ENCODE measurements at places on chromosomes 4 and X. TPM values are rescaled to one million over a fixed set of nuclear protein-coding genes. Genes with fewer than 3 reads are reported as not detected.

DNA sequence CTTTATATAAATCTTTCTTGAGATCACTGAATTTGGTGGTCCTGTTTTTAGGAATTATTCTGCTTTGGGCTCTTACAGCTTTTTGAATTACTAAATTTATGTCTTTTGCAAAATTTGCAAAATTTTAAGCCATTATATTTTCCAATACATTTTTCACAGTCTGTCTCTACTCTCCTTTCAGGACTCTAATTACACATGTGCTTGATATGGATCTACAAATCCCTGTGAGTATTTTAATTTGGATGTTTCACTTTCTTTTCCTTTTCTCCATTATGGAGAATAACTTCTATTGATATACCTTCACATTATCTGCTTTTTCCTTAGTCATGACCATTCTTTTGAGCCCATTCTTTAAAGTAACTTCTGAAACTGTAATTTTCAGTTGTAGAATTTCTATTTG is 315.4 kb downstream of the DCAF12L2 start:
- no peak for DNase-seq

GRCh38 chr4:76106442-76106841 is 31.9 kb downstream of the ART3 start:
- DNase-seq, result no peak

DNA sequence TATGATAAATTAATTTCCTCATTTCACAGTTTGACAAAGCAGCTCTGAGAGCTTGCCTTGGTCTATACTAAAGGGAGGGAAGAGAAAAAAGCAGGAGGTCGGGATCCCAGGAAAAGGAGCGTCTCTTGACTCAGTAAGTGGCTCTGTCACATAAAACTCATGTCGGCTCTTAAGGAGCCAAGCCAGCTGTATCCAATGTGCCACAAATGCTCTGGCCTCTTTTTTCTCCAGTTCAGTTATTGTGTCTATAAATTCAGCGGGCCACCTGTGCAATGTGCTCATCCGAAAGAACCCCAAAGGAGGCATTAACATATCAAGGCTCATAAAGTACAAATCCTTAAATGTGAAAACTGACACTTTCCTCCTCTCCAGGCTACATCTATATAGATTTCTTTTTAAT is 337.7 kb upstream of the FAM241A start:
- DNase-seq, result no peak

- no peak for DNase-seq
These were observed 106.4 kb upstream of the FTHL17 start for GRCh38 chrX:31178064-31178768.

- no peak for DNase-seq
These were observed 40.6 kb downstream of the FAM149A start for GRCh38 chr4:186144946-186145569.

- no peak for DNase-seq
These were observed 152.5 kb upstream of the DCAF8L1 start for GRCh38 chrX:28133763-28134162.

GRCh38 chr4:155376387-155377268 is at the start of gene MAP9:
TSS of gene MAP9 (minus strand) at chr4:155376965. CDS start at chr4:155375850, 1,115 bp downstream.
- no peak for DNase-seq

DNA sequence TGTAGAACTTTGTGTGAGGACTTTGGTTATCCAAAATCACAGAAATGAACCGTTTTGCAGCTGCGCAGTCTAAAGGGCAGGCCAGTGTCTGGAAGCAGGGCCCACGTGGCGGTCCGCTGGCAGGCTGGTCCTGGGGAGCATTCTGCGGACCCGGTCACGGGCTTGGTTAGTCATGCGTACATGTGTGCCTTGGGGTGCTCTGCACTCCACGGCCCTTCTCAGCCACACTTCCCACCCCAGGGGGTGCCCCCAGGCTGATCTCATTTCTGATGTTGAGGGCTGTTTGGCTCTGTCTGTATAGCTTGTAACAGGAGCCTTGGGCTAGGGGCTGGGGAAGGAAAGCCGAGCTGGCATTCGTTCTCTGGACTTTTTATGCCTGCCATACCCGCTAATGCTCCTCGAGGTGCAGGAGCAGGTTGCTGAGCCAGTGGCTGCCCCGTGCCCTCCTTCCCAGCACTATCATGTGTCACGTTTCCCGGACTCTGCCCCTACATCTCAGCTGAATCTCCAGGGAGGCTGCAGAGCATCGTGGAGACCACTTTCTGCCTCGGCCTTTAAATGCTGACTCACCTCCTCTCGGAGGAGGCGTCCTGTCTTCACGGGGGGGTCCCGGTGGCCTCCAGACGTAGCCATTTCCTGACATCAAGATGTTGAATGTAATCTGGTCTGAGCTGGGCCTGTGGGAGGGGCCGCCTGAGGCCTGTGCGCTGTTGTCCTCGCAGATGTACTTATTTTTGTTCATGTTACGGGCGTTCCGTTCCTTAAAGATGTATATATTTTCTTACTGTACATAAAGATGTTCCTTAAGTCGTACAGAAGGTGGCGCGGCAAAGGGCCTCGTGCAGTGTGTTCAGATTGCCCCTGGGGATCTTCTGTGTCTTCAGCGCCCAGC is 11.4 kb upstream of the TADA2B start:
- DNase-seq, result no peak

DNA sequence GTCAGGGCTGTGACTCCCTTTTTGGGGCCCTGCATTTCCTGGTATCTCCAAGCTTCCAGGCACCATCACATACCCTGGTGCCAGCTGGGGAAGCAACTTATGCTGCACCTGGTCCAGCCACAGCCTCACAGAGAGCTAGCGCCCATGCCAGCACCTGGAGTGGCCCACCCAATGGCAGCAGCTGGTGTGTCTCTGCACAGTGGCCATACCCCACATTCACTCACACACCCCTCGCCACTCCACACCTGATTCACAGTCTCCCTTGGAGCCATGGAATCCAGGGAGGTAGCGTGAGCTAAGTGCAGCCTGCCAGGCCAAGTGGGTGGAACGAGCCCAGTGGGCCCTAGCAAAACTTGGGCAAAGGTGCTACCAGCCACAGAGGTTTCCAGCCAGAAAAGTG is 56.8 kb downstream of the COX18 start:
- DNase-seq, result no peak

DNA sequence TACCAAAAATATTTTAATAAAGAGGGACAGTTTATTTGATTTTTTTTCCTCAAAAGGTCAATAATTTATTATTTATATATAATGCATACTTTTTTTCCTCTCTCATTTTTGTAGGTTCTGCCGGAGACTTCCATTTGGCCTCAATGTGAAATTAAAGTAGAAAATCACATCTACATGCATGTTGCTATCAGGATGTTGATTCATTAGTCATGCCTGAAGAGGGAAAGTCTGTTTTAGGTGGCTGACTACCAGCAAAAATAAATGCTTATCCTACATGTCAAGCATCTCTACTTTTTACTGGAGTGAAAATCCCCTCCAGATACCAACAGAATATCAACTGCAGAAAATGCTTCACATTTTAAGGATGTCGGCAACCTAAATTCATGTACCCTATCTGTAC is 41.5 kb downstream of the KIAA0232 start:
- no peak for DNase-seq

- no peak for DNase-seq
These were observed 54.2 kb upstream of the SMIM10 start for GRCh38 chrX:134936542-134936941.

- DNase-seq, result no peak
These were observed 331.0 kb upstream of the EMCN start for GRCh38 chr4:100848841-100849240.

GRCh38 chrX:48490661-48491060 is 14.7 kb downstream of the FTSJ1 start:
- no peak for DNase-seq

GRCh38 chrX:120999413-120999812 is 13.9 kb upstream of the CT47A1 start:
- DNase-seq, result no peak

DNA sequence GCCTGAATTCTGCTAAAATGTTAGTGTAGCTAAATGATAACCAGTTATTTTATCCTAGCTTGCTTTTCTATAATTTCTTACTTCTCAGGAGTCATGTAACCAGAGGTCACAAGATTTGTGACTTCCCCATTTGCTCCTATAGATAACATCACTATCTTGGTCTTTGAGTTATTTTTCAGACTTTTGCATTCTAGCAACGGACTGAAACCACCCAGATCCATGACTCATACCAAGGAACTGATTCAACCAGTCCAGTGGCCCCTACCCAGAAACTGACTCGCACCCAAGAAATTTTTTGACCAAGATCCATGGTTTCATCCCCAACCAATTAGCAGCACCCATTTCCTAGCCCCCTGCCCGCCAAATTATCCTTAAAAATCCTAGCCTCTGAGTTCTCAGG is 50.0 kb downstream of the IQCM start:
- DNase-seq, result no peak

DNA sequence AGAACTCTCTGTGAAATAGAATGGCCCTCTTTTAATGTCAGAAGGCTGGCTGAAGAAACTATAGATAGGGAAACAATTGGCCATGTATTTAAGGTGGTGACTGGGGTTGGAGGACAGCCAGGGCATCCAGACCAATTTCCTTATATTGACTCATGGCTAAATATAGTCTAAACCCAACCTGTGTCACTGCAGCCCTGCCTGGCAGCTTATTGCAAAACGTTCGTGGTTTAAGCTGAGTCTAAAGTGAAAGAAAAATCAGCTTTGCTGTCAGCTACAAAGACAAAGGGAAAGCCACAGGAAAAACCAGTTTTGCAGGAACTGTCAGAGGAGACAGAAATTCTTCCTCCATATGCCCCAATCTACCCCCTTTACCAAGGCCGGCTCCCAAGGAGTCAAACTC is 902.8 kb upstream of the NDST4 start:
- no peak for DNase-seq

GRCh38 chrX:91079342-91080114 is 355.1 kb upstream of the PABPC5 start:
- no peak for DNase-seq

GRCh38 chr4:118676128-118676527 is 9.1 kb upstream of the METTL14 start:
- no peak for DNase-seq

- no peak for DNase-seq
These were observed 293.0 kb upstream of the CLNK start for GRCh38 chr4:10977534-10977933.

DNA sequence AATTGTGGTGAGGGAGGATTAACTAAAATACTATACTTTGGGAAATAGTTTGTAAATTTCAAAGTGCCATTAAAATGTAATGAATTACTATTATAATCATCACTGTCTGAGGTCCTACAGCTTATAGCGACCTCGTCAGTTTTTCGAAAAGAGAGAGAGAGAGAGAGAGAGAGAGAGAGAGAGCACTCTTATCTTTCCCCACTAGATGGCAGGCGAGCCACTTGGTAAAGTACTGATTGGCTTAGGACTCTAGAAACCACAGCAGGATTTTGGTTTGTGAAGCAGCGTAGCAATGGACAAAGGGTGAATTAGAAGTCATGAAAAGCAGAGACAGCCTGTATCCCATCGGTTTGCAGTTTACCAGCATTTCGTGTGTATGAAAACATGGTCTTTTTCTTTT is 52.5 kb downstream of the LINC00632 start:
- DNase-seq, result no peak

DNA sequence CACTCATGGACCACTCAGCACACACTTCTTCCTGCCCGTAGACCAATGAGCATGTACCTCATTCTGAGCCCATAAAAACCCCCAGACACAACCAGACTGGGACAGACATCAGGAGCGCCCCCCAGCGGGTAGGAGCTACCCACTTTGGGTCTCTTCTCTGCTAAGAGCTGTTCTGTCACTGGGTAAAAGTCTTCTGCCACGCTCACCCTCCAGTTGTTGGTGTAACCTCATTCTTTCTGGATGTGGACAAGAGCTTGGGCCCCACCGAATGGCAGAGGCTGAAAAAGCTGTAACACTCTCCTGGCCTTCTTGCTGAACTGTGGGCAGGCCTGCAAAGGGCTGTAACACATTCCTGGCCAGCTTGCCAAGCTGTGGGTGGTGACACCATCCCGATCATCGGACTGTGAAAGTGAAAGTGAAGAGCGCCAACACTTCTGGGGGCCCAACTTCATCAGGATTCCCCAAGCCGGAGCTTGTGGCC is 137.6 kb downstream of the TECRL start:
- no peak for DNase-seq

GRCh38 chr4:138510053-138510452 is 267.9 kb upstream of the SLC7A11 start:
- DNase-seq, result no peak

Gene PRKG2
- total RNA-seq, result 0.49 TPM

Gene ZFP92
- total RNA-seq, result 0.25 TPM

Gene PDK3
- total RNA-seq, result 23.3 TPM

Gene HS6ST2
- 0.74 TPM for total RNA-seq

Gene PLXNA3
- 20.1 TPM for total RNA-seq

Gene GAGE12H
- not detected for total RNA-seq

Gene SPON2
- total RNA-seq, result 72.2 TPM

Gene ADH1B
- 891 TPM for total RNA-seq

Gene MAGED4
- total RNA-seq, result 2.7 TPM

Gene PROM1
- total RNA-seq, result not detected

Gene CEP135
- 6.1 TPM for total RNA-seq
